ENCODE measurements at places on chromosomes 3 and 15. TPM values are rescaled to one million over a fixed set of nuclear protein-coding genes. Genes with fewer than 3 reads are reported as not detected.

DNA sequence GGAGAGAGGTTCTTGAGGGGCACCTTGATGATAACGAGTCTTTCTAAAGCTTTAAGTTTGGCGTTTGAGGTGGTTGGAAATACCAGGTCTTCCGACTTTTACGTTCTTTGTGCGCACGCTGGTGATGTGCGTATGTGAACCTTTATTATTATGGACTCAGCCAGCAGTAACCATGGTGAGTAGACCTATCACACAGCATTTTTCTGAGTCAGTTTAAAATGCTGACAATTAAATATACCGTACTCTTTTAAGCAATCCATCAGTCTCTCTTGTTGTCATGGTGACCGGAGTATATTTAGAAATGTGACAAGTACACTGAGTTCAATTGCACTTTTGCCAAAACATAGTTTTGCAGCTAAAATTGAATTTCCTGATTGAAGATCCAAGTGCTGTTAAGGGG lies 172.2 kb downstream of the LPP start:
- no peak for DNase-seq

- DNase-seq, result no peak
Observed at GRCh38 chr3:49747792-49748480, 24.2 kb upstream of the GMPPB start.

DNA sequence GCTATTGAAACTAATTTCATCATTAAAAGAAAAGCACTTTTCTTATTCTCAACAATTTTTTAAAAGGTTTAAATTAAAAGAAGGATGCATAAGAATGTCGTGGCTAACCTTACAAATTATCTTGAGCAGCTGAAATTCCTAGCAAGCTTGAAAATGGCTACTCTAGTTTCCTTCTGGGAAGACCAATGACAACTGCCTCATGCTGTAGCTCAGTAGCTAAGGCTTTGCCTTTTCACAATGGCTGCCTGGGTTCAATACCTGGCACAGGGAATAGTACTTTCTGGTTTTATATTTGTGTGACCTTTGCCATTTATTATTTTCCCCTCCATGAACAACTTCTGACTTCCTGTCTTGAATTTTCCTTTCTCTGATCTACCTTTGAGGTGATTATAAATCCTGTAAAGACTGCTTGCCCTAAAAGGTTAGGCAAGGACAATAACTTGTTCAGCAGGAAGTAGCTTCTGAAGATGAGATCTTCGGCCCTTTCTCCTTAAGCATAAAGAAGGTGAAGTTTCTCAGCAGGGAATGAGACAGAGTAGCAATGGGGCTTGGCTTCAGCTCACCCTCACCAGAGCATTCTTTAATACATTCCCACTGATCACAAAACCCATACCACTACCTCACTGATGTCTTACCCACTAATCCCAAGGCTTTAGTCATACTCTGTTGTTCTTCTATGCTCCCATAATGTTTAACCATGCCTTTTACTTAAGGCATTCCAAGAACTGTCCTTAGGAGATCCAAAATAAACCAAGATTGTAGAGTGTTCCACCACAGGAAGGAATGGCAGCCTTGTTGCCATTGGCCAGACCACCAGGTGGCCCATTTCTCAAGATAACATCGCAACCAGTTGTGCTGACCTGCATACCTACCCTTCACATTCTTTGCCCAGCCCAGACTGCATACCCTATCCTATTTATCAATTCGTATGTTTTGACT lies 276.8 kb downstream of the ULK4 start:
- DNase-seq, result no peak

DNA sequence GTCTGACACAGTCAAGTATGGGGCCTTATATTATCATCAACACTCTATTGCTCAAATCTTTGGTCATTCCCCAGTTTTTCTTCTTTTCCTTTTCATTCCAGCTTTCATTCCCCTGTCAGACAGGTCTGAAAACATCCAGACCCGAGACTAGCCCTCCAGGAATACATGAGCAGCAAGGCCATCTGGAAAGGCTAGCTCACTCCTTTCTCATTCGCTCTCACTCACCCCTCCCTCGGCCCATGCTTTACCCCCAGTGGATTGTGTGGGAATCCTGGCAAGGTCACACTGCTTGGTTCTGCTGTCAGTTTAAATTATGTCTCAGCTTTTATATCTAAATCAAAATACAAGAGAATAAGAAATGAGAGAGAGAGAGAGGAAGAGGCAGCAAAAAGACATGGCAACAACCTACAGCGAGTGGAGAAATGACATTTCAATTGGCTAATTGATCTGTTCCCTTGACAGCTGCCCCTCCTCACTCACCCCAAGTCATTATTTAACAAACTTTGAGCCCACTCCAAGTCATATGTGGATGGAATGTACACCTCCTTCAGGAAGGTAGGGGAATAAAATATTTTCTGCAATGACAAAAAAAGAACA lies 962.2 kb downstream of the TUSC7 start:
- no peak for DNase-seq

DNA sequence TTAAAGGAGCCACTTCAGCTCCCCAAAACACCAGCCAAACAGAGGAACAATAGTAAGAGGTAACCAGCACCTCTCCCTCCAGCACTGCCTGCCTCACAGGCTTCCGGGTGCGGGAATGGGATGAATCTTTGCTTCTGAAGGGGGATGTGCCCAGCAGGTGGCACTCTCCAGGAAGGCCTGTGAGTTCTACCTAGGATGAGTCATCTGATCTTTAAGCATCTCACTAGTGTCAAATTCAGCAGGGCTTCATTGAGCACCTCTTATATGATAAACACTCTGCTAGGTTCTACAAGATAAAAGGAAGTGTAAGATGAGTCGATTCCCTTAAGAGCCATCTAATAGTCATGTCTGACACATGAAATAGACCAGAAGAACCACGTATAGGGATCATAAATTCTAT lies 237.4 kb upstream of the UMPS start:
- DNase-seq, result no peak

GRCh38 chr15:99113547-99114271 lies 8.8 kb downstream of the SYNM start:
- DNase-seq, result no peak

DNA sequence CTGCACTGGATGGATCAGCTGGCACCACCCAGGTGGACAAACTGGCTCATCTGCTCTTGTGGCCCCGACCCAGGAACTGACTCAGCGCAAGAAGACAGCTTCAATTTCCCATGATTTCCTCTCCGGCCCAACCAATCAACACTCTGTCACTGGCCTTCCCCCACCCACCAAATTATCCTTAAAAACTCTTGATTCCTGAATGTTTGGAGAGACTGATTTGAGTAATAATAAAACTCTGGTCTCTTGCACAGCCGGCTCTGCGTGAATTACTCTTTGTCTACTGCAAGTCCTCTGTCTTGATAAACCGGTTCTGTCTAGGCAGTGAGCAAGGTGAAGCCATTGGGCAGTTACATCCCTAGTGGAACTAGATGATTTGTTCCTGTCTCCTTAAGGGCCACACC lies 16.1 kb downstream of the BDH1 start:
- no peak for DNase-seq

DNA sequence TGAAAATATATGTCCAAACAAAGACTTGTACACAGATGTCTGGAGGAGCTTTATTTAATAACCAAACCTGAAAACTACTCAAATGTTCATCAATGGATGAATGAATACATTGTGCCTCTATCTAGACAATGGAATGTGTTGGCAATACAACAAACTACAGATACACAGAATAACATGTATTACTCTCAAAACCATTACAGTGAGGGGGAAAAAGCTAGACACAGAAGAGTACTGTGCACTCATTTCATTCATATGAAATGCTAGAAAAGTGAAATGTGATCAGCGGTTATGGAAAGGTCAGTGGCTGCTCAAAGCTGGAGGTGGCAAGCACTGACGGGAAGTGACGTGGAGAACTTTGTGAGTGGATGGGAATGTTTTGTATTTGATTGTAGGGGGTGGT lies 13.2 kb downstream of the STOML1 start:
- DNase-seq, result no peak

DNA sequence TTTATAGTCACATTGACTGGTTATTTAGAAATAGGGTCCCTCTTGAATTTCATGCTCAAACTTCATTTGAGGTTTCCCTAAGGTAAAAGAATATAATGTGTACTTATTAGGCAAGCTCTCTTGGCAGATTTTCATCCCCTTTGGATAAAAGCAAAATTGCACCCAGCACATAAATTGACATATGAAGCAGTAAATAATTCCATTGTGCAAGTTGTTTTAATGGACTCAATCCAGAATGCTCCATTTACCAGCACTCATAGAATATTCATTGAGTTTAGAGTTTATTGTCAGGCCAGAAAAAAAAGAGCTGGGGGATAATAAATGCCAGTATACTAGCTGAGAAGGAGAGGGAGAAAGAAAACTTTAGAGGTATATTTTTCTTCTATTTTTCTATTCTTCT lies 136.8 kb downstream of the TPRG1 start:
- no peak for DNase-seq

The CYFIP1 gene
- 85.5 TPM for polyA plus RNA-seq

The ZPLD1 gene
- not detected for polyA plus RNA-seq

The ALAS1 gene
- 20.9 TPM for polyA plus RNA-seq
